ENCODE measurements at places on chromosomes 3 and 15. TPM values are rescaled to one million over a fixed set of nuclear protein-coding genes. Genes with fewer than 3 reads are reported as not detected.
A peak's percentile ranks its signal among the peaks of the same experiment; 100 is the strongest.

- DNase-seq = no peak
These were observed 46.6 kb downstream of the HHLA2 start for GRCh38 chr3:108342837-108343486.

TPRG1 gene
- 0.45 TPM for total RNA-seq

DNA sequence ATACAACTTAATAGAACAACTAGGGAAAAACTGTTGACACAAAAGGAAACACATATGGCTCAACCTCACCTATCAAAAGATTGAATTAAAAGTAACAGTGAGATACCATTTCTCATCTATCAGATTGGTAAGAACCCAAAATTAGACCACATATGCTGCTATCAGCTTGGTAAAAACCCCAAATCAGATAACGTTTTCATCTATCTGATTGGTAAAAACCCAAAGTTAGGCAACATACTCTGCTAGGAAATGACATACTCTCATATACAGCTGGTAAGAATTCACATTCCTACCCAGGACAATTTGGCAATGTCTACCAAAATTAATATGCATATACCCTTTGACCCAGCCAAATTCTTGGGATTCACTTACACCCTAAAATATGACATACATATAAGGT lies 26.3 kb downstream of the NRG4 start:
- DNase-seq = no peak

COL8A1 gene
- not detected for total RNA-seq

GRCh38 chr3:178310949-178311348 lies 225.3 kb upstream of the KCNMB2 start:
- no peak for DNase-seq

DNA sequence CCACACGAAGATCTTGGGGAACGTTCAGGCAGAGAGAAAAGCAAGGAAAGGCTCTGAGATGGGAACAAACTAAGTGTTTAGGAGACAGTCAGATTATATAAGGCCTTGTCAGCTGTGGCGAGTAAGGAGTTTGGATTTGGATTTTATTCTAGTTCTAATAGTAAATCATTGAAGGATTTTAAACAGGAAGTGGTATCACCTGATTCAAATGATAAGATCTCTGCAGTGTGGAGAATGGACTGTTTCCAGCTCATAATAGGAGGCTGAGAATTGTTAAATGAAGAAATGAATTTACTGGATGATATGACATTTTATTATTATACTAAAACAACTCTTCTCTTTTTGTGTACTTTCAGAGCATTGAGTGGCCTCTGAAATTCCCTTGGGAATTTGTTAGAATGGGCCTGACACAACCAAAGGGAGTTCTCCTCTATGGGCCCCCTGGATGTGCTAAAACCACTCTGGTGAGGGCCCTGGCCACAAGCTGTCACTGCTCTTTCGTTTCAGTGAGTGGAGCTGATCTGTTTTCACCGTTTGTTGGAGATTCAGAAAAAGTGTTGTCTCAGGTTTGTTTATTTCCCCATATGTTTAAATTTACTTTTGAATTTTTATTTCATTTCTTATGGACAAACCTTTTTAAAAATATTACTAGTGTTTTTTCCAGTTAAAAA lies 36.0 kb upstream of the GATM start:
- DNase-seq = no peak

DNA sequence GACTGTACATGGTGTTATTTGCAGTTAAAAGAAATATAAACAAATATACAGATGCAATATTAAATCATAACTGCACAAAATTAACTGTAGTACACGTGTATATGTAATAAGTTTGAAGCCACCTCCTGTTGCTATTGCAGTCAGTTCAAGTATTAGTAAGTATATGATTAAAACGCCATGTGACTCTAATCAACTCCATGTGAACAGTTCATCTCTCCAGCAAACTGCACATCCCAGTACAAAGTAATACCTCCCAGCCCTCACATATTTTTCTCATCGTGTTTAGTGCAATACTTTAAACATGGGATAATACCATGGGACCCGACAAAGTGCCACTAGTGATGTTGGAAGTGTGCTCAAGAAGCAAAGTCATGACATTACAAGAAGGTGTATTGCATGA lies 34.6 kb downstream of the PDCD10 start:
- no peak for DNase-seq

- peak; percentile 62 for DNase-seq
These were observed 70.8 kb upstream of the ZBTB20 start for GRCh38 chr3:115217678-115218451.

DNA sequence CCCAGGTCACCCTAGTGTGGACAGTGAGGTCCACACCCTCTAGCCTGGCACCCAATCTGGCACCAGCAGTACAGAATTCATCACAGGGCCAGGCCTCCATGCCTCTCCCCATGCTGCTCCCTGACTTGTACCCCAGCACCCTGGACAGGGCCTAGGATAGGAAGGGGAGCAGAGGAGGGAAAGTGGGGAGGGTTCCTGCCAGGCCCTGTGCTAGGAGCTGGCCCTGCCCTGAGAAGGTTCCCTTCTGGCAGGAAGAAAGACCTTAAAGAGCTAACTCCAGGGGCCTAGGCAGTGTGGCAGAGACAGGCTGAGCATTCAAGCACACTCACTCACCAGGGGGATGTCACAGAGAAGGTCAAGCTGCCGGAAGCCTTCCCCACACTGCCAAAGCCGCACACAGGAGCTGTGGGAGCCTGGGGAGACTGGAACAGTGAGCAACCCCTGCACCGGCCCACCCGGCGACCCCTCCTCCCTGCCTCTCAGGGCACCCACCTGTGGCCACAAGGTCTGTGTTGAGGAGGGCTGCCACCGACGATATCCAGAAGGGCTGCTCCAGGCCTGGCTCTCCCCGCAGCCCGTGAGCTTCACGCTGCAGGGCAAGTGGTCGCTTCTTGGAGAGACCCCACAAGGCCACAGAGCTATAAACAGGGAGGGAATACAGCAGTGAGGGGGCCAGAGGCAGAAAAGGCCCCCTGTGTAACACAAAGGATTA lies 7.4 kb downstream of the RRP9 start:
- no peak for DNase-seq

ITIH1 gene
- not detected for total RNA-seq

DNA sequence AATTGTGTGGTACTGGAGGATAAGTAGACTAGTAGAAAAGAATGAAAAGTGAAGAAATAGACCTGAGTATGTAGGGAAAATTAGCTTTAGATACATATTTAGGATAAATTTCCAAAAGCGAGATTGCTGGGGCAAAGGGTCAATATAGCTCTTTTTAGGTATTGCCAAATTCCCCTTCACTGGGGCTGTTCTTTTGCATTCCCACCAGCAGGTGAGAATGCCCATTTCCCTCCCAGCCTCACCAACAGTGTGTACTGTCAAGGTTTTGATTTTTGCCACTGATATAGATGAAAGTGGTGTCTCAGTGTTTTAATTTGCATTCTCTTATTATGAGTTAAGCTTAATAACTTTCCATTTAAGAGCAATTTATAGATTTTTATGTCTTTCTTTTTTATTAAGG lies 35.7 kb upstream of the BHLHE40 start:
- peak; percentile 22 for DNase-seq

DNA sequence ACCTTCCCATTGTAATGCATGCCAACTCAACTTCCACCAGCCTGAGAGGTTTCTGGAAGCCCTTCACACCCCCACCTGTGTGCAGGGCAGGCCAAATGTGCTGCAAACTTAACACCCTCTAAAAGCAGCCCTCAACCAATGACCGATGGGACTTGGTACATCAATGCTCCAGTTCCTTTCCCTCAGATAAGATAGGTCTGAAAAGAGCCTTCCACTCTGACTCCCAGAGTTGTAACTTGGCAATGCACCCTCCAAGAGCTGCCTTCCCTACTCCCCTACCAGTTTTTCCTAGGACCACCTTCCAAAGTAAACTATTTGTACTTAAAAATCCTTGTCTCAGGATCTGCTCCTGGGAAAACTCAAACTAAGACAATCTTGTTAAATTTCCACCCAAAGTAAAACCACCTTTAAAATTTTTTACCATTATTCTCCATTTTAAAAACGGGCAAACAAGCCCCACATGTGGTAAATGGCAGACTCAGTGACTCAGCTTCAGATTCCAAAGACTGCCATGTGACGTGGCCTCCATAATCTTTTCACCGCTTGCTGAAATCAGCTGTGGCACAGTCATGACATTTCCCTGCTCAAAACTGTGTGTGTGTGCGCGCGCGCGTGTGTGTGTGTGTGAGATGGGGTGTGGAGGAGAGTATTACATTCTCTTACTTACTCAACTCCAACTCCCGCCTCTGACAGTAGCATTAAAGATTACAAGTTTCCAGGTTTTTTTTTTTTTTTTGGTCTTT lies 17.2 kb downstream of the RASGRP1 start:
- DNase-seq = no peak

PTH1R gene
- not detected for total RNA-seq

PRICKLE2 gene
- 0.69 TPM for total RNA-seq

IP6K1 gene
- 25.6 TPM for total RNA-seq

GRCh38 chr3:50481992-50482391 lies 21.4 kb downstream of the CACNA2D2 start:
- DNase-seq = no peak

- peak; percentile 43 for DNase-seq
These were observed 294.8 kb downstream of the MCTP2 start for GRCh38 chr15:94526071-94526689.

DNA sequence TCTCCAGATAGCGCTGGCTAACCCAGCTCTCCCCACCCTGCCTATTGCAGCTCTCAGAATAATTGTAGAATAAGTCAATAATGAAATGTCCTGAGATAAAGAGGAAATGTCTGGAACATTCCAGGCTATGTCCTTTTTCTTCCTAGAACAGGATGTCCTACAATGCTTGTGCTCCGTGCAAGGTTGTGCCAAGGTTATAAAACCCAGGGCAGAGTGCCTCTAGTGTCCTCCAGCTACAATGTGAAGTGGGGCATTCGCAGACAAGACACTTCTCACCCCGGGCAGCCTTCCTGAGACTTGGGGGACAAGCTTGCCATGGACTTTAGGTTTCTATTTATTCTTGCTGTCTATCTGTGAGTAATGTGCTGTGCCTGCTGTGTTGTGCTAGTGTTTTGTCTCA lies 900.6 kb downstream of the TUSC7 start:
- DNase-seq = no peak

- DNase-seq = no peak
These were observed 193.0 kb upstream of the TPM1 start for GRCh38 chr15:62849316-62850106.

GRCh38 chr3:148315756-148316155 lies 381.9 kb upstream of the AGTR1 start:
- no peak for DNase-seq

GRCh38 chr3:188817935-188818269 lies 353.9 kb upstream of the TPRG1 start:
- no peak for DNase-seq

GRCh38 chr3:54836871-54837270 lies 91.0 kb downstream of the LRTM1 start:
- no peak for DNase-seq

DNA sequence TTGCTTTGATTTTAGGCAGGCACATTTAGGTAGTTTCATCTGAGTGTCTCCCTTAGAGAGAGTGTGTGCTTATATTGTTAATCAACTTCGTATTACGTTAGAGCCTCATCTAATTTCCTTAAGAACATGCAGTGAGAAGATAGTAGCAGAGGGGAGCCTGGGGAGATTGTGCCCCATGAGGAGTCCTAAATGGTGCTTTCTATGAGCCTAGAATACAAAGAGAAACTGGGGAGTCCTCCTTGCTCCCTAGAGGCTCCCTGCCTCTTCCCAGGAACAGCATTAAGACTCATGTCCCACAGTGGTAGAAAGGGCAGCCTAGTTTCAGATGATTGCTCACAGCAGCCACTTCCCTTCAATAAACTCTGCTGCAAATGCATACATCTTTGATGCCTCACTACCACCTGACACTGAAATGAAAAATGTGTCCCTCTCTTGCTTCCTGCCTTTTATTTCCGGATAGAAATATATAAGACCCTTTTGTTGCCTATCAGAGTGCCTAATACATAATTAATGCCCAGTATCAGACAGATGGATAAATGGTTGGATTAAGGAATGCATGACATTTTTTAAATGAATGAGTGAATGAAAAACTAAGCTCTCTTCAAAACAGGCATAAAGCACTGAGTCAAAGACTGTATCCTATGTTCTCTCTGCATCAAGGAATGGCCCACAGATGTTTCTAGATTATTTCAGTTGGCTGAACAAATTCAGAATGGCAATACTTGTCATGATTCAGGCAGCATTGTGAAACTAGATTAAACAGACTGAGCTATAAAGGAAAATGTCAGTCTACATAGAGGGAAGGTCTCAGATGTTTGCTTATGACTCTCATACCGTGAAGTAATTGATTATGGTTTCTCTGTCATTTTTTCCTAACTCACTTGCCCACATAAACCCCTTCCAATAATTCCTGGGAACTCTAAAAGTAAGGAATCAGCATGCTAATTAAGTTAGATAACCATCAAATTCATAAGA lies 362.1 kb downstream of the LRRC3B start:
- DNase-seq = peak; percentile 58

DNA sequence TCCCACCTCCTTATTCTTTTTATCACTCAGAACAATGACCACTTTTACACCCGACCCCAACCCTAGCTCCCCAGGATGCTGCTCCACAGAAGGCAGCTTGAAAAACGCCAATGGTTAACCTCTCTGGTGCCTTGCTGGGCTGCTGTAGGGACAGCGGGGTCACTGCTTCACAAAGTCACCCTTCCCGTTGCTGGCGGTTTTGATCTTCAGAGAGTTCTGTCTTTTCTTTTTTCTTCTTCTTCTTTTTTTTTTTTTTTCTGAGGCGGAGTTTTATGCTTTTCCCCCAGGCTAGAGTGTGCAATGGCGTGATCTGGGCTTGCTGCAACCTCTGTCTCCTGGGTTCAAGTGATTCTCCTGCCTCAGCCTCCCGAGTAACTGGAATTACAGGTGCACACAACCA lies 20.7 kb downstream of the CEP19 start:
- DNase-seq = no peak

GPR62 gene
- total RNA-seq = not detected

DNA sequence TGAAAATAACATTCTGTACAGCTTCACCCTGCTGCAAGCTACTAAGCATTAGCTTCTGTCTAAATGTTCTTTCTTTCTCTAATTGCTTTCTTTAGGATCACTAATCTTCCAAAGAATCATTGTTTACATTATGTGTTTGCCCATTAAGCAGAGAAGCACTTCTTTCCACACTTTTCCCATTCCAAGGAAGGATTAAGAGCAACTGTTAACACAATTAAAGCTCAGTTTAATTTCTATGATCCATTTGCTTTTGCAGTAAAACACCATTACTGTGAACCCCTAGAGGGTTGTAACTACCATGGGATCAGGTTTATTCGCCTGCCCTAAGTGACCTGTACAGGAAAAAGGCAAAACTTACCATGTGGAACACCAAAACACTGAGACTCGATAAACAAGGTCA lies 125.8 kb upstream of the ZNF385D start:
- no peak for DNase-seq

DNA sequence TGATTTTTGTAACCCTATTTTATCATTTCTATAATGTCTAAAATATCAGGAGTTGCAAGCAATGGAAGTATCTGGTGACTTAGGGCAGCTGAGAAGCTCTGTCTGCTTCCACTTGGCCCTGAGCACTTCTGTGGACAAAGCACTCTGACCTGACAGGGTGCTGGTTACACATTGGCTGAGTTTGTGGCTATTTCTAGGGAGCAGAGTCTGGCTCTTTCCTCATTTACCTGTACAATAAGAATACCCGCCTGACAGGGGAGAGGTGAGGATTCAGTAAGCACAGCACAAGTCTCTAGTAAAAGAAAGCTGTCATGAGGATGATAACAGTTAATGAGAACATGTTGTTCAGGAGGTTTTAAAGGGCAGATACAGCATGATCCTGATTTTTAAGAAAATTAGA lies 33.3 kb upstream of the SPESP1 start:
- no peak for DNase-seq

IMPG2 gene
- total RNA-seq = 0.03 TPM

GRCh38 chr3:186042521-186043202 lies 66.2 kb downstream of the ETV5 start:
- no peak for DNase-seq

GRCh38 chr3:51106242-51106876 lies 278.7 kb upstream of the MANF start:
- no peak for DNase-seq

Data from SK-MEL-5 (cell line).